ENCODE measurements at places on chromosomes 3 and 15.
A peak's percentile ranks its signal among the peaks of the same experiment; 100 is the strongest.

- DNase-seq: no peak
Measured at GRCh38 chr3:127986803-127987202, 65.4 kb upstream of the SEC61A1 start.

DNA sequence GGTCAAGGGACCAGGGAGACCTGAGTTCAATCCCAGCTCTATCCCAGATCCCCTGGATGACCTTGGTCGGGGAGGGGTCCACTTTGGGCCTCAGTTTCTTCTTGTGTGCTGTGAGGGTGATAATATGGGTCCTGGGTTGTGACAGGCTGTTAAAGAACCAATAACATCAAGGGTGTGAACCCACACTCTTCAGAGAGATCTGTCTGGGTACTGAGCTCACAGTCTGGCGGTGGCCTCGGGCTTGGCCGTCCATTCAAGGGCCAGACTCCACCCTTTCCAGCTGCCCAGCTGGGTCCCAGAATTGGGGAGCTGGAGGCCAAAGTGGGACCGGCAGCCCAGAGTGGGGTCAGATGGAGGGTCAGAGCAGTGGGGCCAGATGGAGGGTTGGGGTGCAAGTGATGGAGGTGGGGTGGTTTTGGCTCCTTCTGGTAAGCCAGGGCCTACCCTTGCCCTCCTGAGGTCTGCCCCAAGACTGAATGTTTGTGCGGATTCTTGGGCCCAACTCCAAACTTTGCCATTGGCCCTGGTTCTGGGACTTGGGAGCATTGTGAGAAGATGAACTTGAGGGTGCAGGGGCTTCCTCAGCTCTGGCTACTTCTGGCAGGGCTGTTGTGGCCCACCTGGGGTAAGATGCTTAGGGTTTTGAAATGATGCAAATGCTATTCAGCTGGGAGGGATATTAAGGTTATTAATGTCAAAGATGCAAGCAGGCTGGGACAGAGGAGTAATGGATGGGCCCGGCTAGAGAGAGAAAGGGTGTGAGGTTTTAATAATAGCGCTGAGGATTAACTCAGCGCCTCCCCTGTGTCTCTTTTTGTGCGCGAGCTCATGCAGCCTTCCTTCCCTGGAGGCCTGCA is 1.5 kb downstream of the CORO2B start:
- DNase-seq: no peak

- DNase-seq: peak; percentile 98
Measured at GRCh38 chr3:45948311-45948781, 5.1 kb downstream of the CXCR6 start.

GRCh38 chr15:34334672-34335071 is 2.9 kb downstream of the SLC12A6 start:
- no peak for DNase-seq

DNA sequence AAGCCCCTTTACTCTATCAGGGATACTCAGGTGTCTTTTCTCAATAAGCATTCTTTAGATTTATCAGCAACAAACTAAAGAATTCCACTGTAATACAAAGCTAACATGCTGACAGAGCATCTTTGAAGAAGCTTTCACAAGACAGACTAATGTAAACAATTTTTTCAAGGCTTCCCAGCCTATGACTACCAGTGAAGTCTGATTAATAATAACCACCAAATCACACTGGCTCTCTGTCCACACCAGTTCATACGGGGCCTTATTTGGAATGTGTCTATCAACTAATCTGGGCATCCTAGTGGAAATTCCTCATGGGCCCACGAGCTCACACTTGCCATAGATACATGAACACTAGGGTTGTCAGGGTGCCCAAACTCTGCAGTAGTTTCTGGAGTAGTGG is 84.5 kb downstream of the EFL1 start:
- DNase-seq: peak; percentile 75
